ENCODE measurements at places on chromosomes 1 and 21. TPM values are rescaled to one million over a fixed set of nuclear protein-coding genes. Genes with fewer than 3 reads are reported as not detected.

- H3K27ac ChIP-seq = no peak overlapping the region
- no peak for DNase-seq
- no peaks in the 10 kb centered on the region for H3K27me3 ChIP-seq
- H3K4me1 ChIP-seq = peaks cover 21% of the 10 kb centered on the region
- no peaks in the 10 kb centered on the region for H3K36me3 ChIP-seq
- peak overlapping the region; percentile 26 for H3K4me3 ChIP-seq
These were observed 5.5 kb upstream of the PRKAB2 start for GRCh38 chr1:147177611-147178380.

- no peak for DNase-seq
- H3K4me3 ChIP-seq = no peak overlapping the region
- no peak overlapping the region for H3K27ac ChIP-seq
- H3K4me1 ChIP-seq = no peaks in the 10 kb centered on the region
- peaks cover 29% of the 10 kb centered on the region for H3K36me3 ChIP-seq
- no peaks in the 10 kb centered on the region for H3K27me3 ChIP-seq
These were observed 41.7 kb downstream of the CD55 start for GRCh38 chr1:207362962-207363860.

- no peak overlapping the region for H3K4me3 ChIP-seq
- H3K27ac ChIP-seq = no peak overlapping the region
- peaks cover 17% of the 10 kb centered on the region for H3K4me1 ChIP-seq
- H3K36me3 ChIP-seq = peaks cover 4% of the 10 kb centered on the region
These were observed 68.5 kb upstream of the TRAPPC10 start for GRCh38 chr21:43943512-43944077.

DNA sequence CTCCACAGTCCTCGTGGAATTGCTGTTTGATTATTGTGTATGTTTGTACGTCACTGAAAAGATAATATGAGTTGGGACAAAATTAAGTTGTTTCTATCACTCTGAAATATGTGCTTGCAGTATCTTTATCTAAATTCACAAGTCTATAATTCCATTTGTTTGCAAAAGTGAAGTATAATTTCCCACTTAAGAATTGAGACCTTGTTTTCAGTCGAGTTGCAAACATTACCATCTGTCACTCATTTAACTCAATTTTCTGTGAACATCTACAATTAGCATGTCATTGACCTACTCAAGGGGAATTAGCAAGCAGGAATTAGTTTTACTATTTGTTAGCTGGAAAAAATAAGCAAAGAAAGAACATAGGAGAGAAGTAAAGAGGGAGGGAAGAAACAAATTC lies 195.8 kb downstream of the TPR start:
- no peak for DNase-seq
- no peak overlapping the region for H3K4me3 ChIP-seq
- H3K36me3 ChIP-seq = no peaks in the 10 kb centered on the region
- H3K27ac ChIP-seq = no peak overlapping the region
- H3K4me1 ChIP-seq = peaks cover 11% of the 10 kb centered on the region

DNA sequence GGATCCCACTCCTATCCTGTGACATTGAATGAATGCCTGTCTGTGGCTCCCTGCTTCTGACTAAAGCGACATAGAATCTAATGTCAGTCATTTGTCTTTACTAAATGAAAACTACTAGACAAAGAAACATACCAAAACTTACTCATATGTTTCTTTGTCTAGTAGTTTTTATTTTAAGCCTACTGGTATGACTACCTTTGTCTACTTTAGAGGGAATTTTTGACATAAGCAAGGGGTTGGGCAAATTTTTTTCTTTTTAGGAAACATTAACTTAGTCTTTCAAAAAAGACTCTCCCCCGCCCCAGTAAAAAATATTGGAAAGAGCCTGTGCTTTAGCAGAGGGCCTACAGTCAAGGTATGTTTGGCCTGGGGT lies 4.9 kb downstream of the NEK7 start:
- no peaks in the 10 kb centered on the region for H3K27me3 ChIP-seq
- H3K4me1 ChIP-seq = peaks cover 62% of the 10 kb centered on the region
- no peaks in the 10 kb centered on the region for H3K36me3 ChIP-seq
- H3K4me3 ChIP-seq = no peak overlapping the region
- H3K27ac ChIP-seq = no peak overlapping the region

DNA sequence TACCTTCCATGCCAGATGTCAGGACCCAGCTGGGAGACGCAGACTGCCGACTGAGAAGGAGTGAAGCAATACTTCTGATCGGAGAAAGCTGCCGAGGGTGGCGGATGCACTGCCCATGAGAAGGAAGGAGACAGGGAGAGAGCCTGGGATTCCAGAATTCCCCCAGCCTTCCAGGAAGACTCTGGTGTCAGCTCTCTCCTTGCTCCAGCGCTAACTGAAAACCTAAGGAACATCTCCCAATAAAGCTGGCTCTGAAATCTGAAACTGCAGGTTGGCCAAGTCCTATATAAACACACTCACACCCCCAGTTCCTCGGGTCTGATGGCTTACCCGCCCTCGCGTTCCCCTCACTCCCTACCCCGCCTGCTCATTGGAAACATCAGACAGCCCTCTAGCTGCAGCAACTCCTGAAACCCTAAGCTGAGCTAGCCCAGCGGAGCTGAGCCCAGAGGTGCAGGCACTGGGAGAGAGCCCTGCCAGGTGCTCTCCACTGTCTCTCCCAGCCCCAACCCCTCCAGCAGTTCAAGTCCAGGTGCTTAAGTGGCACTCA lies 52.3 kb downstream of the PLEKHA6 start:
- H3K4me1 ChIP-seq = peaks cover 11% of the 10 kb centered on the region
- peak overlapping the region; percentile 22 for H3K4me3 ChIP-seq
- peak overlapping the region; percentile 64 for H3K27ac ChIP-seq
- H3K36me3 ChIP-seq = no peaks in the 10 kb centered on the region
- H3K27me3 ChIP-seq = peaks cover 37% of the 10 kb centered on the region
- no peak for DNase-seq

GRCh38 chr1:202680586-202681352 lies 29.5 kb downstream of the SYT2 start:
- H3K4me1 ChIP-seq = no peaks in the 10 kb centered on the region
- no peaks in the 10 kb centered on the region for H3K36me3 ChIP-seq
- no peak for DNase-seq

DNA sequence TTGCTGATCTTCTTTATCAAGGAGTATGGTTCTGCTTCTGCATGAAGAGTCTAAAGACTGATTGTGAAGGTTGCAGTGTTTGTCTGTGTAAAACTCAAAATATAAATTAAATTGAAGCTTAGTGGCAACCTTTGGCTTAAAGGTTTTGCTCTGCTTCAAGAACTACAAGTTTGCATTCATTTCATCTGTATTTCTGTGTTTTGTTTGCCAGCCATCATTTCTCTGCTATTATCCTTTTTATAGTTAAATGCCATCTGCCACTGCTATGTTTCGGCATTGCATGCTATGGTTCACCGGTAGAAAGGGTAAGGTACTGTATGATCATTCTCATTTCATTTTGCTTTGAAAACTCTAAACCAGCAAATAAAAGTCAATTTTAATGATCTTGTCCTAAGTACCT lies 52.9 kb downstream of the OSBPL9 start:
- DNase-seq = no peak
- H3K36me3 ChIP-seq = no peaks in the 10 kb centered on the region
- no peak overlapping the region for H3K27ac ChIP-seq
- H3K4me1 ChIP-seq = peaks cover 44% of the 10 kb centered on the region
- H3K27me3 ChIP-seq = no peaks in the 10 kb centered on the region

GRCh38 chr1:182484531-182485257 lies 34.7 kb downstream of the RGSL1 start:
- no peaks in the 10 kb centered on the region for H3K36me3 ChIP-seq
- no peak for DNase-seq
- H3K4me3 ChIP-seq = no peak overlapping the region
- no peak overlapping the region for H3K27ac ChIP-seq
- no peaks in the 10 kb centered on the region for H3K4me1 ChIP-seq

- no peak overlapping the region for H3K27ac ChIP-seq
- H3K36me3 ChIP-seq = no peaks in the 10 kb centered on the region
- H3K4me3 ChIP-seq = no peak overlapping the region
- H3K4me1 ChIP-seq = no peaks in the 10 kb centered on the region
These were observed 53.1 kb upstream of the CACNA1E start for GRCh38 chr1:181430015-181430885.

GRCh38 chr1:235078480-235079381 lies 49.9 kb downstream of the TOMM20 start:
- peak overlapping the region; percentile 89 for H3K27ac ChIP-seq
- peaks cover 83% of the 10 kb centered on the region for H3K4me1 ChIP-seq
- H3K4me3 ChIP-seq = no peak overlapping the region
- H3K27me3 ChIP-seq = no peaks in the 10 kb centered on the region

- no peak for DNase-seq
- peaks cover 92% of the 10 kb centered on the region for H3K4me1 ChIP-seq
- H3K27me3 ChIP-seq = no peaks in the 10 kb centered on the region
- H3K4me3 ChIP-seq = no peak overlapping the region
These were observed 53.2 kb downstream of the SPSB1 start for GRCh38 chr1:9345922-9346321.

- H3K27ac ChIP-seq = no peak overlapping the region
- DNase-seq = no peak
- H3K27me3 ChIP-seq = peaks cover 31% of the 10 kb centered on the region
These were observed 5.8 kb downstream of the OLIG1 start for GRCh38 chr21:33075596-33076195.

DNA sequence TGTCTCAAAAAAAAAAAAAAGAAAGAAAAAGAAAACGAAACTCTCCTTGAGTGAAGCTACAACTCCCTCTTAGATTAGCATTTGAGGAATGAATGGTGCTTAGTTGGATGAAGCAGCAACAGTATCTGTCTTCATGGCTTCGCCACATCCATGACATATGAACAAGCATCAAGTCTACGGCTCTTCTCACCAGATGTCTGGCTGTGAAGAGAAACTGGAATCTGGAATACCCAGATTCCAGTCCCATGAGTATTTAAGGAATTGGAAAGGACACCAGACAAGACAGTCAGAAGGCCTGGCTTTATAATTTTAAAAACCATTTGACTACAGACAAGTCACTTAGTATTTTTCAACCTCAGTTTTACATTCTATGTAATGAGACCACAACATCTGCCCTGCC lies 38.0 kb upstream of the TADA1 start:
- no peak overlapping the region for H3K4me3 ChIP-seq
- no peak for DNase-seq
- H3K27ac ChIP-seq = no peak overlapping the region
- no peaks in the 10 kb centered on the region for H3K36me3 ChIP-seq

- no peak for DNase-seq
- H3K27ac ChIP-seq = no peak overlapping the region
- no peaks in the 10 kb centered on the region for H3K4me1 ChIP-seq
- no peaks in the 10 kb centered on the region for H3K36me3 ChIP-seq
- no peaks in the 10 kb centered on the region for H3K27me3 ChIP-seq
These were observed 10.5 kb downstream of the DNAH14 start for GRCh38 chr1:224939844-224940425.

DNA sequence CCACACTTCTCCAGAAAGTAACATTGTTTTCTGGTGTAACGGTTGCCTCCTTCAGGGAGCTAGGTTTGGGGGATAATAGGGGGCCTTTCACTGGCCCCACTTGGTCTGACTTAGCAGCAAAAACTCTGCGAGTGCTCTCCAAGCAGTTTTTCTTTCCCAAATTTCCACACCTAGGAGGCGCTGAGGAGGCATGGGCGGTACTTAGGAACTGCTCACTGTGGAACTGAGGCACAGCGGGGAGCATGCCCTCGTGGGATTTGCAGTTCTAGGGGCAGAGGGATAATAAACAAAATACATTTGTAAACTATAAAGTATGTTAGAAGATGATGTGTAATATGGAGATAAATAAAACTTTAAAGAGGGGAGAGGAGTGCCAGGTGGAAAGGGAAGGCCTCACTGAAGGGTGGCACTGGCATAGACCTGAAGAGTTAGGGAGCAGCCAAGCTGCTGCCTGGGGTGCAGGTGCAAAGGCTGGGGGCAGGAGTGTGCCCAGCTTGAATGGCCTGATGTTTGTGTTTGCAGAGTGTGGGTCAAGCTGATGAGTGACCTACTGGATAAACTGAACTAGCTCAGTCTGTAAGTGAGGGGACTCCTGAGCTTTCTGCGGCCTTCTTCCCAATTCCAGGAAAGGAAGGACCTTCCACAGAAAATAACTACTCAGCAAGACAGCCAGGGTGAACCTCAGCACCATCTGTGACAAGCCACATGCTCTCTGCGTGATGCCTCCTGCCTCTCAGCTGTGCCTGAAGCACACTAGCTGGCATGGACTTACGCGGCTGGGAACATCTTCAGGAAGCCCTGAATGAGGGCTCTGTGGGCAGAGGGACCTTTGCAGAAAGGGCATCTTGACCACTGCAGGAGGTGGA lies 1.9 kb downstream of the EPHX1 start:
- no peaks in the 10 kb centered on the region for H3K27me3 ChIP-seq
- no peaks in the 10 kb centered on the region for H3K36me3 ChIP-seq
- DNase-seq = no peak
- peaks cover 60% of the 10 kb centered on the region for H3K4me1 ChIP-seq
- H3K27ac ChIP-seq = peak overlapping the region; percentile 89
- peak overlapping the region; percentile 90 for H3K4me3 ChIP-seq

GRCh38 chr21:44854391-44854663 lies 19.2 kb downstream of the PTTG1IP start:
- no peak overlapping the region for H3K27ac ChIP-seq
- H3K4me1 ChIP-seq = peaks cover 21% of the 10 kb centered on the region
- no peak overlapping the region for H3K4me3 ChIP-seq
- H3K27me3 ChIP-seq = no peaks in the 10 kb centered on the region
- H3K36me3 ChIP-seq = peaks cover 89% of the 10 kb centered on the region

DNA sequence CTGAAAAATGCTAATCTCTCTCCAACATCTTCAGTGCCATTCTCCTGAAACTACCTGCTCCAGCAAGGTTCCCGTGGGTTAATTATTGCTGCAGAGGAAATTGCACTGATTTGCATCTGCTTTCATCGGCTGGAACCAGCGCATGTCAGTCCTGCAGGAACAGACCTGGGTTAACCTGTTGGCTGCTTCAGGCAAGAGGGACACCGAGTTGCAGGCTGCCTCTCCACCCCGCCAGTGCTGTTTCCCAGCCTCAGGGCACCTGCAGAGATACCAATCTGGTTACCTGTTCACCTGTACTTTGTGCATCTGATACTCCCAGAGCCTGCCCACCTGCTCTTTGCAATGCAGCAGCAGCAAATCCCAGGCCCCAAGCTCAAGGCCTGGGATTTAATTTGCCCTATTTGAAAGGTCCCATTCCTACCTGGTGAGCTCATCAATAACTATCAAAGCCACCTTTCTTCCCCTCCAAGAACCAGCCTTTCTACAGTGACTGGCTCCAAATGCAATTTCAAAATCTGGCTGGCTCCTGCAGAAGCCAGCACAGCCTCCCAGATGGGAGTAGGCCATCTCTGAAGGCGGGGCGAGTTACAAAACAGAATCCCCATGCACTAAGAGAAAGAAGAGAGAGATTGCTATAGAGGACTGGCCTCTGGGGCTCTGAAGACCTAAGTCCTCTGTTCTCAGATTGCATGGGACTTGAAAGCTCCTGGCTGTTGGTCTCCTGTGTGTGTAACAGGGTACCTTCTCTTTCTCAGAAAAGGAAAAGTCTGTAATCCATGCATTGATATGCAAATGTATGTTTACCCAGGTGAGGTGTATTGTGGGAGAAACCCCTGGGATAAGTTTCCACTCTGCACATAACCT lies 67.8 kb downstream of the TOMM20 start:
- H3K27ac ChIP-seq = no peak overlapping the region
- peaks cover 7% of the 10 kb centered on the region for H3K4me1 ChIP-seq
- no peaks in the 10 kb centered on the region for H3K36me3 ChIP-seq
- no peak for DNase-seq
- H3K27me3 ChIP-seq = no peaks in the 10 kb centered on the region

Gene IVL
- total RNA-seq = not detected

Gene SELP
- 2.9 TPM for total RNA-seq

Gene PRAMEF15
- total RNA-seq = not detected

Gene SLC9C2
- not detected for total RNA-seq

Gene APOBEC4
- total RNA-seq = not detected

Gene TSPEAR
- total RNA-seq = 0.23 TPM

Measured in esophagus muscularis mucosa (tissue), 4 donors.